ENCODE measurements at places on chromosomes 4 and X.

DNA sequence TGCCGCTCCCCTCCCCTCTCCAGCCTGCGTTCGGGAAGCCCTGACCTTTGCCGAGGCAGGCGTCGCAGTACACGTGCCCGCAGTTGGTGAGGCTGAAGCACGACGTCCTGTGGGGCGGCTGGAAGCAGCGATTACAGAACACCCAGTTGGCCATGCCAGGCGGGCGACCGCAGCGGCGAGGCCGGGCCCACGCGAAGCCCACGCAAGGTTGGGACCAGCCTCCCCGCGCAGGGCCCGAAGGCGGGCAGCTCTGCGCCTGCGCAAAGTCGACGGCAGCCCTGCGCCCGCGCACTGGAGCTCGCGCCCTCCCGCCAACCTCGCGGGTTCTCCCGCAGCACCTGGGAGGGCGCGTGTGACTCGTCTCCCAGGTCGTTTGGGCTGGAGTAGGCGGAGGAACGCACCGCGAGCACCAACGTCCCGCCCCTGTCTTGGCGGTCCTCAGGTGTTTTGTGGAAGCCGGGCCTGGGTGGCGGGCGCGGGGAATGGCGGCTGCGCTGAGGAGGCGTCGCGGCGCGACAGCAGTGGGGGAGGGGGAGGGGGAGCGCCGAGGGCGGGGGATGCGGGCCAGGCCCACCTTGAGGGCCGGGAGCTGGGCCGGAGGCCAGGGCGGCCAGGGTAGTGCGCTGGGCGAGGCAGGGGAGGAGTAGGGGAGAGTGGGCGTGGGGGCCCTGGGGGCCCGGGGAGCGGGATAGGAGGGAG lies at the start of gene RNF212:
Gene RNF212 (minus strand): TSS at position 254 of the 699 bp plus-strand sequence. CDS start 100 bp downstream, at position 154.
- no peak for DNase-seq

DNA sequence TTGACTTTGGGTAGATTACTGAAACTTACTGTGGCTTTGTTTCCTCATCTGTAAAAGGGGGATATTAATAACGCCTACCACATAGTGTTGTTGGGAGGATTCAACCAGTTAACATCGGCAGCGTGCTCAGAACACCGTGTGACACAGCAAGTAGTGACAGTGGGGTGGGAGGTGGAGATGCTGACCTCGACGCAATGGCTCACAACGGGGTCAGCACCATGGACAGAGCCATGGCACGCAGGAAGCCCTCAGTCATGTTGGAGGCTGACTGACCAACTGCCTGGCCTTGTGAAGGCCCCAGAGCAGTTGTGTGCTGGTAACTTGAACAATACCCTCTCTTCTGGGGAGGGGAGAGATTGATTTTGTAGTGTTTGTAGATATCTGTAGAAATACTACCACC lies 93.2 kb downstream of the WFS1 start:
- DNase-seq: no peak

- no peak for DNase-seq
Observed at GRCh38 chrX:153444333-153445011, 1.4 kb downstream of the TREX2 start.

DNA sequence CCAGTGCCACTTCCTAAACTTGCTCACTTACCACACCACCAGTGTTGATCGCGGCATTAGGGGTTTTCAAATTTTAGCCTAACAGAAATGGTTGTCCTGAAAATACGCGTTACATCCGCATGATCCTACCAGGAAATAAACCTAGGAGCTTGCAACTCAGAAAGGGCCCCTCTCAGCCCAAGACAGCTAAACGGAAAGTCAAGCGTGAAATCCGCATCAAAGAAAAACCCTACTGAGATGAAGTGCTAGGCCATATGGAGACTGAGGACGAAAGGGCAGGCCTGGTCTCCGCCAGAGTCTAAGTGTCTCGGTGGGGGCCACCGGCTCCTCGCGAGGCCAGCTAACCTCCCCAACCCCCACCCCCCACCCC lies 626 bp downstream of the YTHDC1 start:
- DNase-seq: no peak

- DNase-seq: no peak
Observed at GRCh38 chr4:143402776-143403552, 66.3 kb downstream of the GAB1 start.

GRCh38 chr4:47933840-47934239 lies 19.5 kb upstream of the NFXL1 start:
- DNase-seq: no peak

- no peak for DNase-seq
Observed at GRCh38 chrX:150239946-150240642, 123.0 kb upstream of the MAMLD1 start.

GRCh38 chr4:21763855-21764254 lies 184.7 kb downstream of the KCNIP4 start:
- no peak for DNase-seq

DNA sequence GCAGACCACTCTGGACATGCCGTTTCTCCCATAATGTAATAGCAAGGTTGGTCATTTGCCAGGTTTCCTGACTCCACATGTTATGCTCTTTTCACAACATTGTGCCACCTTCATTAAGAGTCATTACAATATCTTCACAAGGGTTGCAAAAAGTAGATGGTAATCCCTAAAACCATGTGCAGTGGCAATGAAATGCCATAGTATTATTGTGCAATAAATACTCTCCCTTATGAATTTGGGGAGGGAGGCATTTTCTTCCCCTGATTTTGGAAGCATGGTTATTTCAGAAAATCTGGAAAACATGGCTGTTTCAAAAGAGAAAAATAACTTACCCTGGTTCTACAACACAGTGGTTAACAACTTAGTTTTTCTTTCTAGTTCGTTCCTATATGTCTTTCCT lies 75.1 kb downstream of the BLTP1 start:
- no peak for DNase-seq

DNA sequence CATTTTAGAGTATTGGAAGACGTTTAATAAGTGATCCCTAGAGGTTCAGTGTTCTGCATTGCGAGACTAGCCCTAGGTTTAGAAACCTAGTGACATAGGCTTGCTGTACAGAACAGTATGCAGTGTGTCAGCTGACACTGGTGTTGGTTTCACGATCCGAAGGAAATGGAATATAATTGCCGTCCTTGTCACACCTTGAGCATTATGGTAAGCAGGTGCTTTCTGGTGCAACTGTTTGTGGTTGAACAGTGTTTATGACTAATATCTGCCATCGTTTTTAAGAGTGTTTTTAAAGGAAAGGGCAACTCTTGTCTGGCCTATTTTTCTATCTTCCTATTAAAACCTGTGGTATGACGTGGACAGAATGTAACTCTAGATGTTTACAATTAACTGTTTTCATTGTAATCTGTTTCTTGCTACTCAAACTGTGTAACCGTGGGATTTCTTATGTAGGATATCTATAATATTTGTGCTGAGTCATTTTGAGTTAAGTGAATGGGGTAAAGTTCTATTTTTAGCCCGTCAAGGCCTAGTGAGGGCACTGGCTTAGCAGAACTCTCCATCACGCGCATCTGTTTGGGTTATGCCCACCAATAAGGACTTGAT lies 53.8 kb upstream of the TBC1D14 start:
- no peak for DNase-seq

GRCh38 chrX:30735839-30736238 lies 82.6 kb downstream of the GK start:
- DNase-seq: peak; percentile 58
